ENCODE measurements at places on chromosomes 16 and 17.

GRCh38 chr16:87132361-87133014 lies 184.7 kb downstream of the C16orf95 start:
- no peak for DNase-seq

DNA sequence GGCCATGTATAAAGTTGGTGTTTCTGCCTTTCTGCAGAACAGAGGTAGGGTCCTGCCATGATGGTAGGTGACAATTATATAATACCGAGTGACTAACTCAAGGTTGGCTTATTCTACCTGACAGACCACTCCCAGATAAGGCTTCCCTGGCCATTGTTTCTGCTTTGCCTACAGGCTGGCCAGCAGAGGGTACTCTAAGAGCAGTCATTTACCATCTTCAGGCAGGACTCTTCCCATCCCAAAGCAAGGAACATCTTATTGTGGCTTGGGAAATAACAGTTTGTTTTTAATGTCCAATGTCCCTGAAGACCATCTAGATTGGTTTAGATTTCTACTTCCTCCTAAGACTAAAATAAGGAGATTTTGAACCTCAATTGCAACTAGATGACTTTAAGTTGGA lies 74.1 kb downstream of the SNX11 start:
- peak; percentile 18 for DNase-seq

GRCh38 chr16:15703029-15703736 lies 53.1 kb downstream of the NDE1 start:
- DNase-seq, result no peak

GRCh38 chr16:53848277-53848942 lies 144.5 kb downstream of the FTO start:
- no peak for DNase-seq

DNA sequence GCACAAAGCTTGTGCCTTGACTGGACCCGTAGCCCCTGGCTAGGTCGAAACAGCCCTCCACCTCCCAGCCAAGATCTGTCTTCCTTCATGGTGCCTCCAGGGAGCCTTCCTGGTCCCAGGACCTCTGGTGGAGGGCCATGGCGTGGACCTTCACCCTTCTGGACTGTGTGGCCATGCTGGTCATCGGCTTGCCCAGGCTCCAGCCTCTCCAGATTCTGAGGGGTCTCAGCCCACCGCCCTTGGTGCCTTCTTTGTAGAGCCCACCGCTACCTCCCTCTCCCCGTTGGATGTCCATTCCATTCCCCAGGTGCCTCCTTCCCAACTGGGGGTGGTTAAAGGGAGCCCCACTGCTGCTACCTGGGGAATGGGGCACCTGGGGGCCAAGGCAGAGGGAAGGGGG lies 3.5 kb downstream of the CTRL start:
- DNase-seq, result no peak

DNA sequence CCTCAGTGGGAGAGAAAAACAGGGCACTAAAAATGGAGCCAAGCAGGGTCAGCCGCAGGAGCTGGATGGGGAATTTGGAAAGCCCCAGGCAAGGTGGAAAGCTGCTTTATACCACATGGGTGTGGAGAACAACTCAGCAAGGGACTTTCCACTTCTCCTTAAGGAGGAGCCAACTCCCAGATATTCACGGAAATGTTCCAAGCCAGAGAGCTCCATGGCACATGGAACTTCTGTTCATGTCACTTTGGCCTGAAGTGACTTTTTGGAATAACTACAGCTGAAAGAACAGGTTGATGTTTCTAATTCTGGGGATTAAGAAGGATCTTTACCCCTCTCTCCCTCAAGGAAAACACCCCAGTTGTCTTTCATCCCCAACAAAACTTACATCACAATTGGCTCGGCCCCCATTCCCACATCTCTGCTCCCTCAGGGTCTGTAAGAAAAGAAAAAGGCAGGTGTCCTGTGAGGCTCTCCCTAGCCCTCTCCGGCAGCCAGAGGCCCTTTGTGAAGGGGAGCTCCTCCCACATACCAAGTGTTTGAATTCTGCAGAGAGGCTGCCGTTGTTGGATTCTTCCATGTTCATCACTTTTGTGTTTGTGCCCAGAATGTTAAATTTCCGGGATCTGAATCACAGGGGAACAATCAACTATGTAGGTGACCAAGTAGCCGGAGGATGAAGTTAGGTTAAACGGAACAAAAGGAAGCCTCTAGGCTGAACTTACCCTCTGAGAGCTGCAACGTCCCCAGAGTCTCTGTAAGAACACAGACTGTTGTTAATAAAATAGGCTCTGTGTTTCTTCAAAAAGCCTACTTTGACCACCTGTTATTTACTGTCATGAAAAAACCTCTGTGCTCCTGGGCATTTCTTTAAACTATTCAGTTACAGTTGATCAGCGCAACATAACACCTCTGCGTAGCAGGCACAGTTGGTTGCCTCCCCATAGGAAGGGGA lies 41.0 kb downstream of the STAT5A start:
- DNase-seq, result no peak

- no peak for DNase-seq
Measured at GRCh38 chr16:2198283-2198682, 1.9 kb upstream of the CASKIN1 start.

- no peak for DNase-seq
Measured at GRCh38 chr16:27429981-27430441, 28.0 kb downstream of the IL21R start.

DNA sequence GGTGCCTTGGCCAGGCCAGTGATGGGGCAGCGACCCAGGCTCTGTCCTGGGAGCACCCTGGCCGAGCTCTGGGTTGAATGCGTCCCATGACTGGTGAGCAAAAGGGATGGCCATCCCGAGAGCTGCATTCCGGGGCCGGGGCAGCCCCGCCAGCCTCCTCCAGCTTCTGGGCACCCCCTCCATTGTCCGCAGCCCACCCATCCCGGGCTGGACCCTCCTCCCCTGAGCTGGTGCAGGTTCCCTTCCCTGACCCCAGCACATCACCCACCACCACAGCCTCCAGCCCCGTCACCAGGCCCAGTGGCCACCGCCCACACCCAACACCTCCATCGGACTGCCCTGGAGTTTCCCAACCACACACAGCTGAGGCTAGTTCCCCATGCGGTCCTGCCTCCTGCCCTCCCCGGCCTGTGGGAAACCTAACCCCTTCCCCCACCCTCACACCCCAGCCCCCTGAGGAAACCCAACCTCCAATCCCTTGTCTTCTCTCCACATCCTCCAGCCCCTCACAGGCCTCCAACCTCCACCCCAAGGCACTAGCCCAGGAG lies 16.2 kb upstream of the PVALEF start:
- no peak for DNase-seq

GRCh38 chr17:43314611-43315011 lies 80.8 kb upstream of the RNU2-1 start:
- DNase-seq, result peak; percentile 49

- DNase-seq, result peak; percentile 67
Measured at GRCh38 chr17:48724251-48725003, 1.4 kb downstream of the PRAC2 start.

DNA sequence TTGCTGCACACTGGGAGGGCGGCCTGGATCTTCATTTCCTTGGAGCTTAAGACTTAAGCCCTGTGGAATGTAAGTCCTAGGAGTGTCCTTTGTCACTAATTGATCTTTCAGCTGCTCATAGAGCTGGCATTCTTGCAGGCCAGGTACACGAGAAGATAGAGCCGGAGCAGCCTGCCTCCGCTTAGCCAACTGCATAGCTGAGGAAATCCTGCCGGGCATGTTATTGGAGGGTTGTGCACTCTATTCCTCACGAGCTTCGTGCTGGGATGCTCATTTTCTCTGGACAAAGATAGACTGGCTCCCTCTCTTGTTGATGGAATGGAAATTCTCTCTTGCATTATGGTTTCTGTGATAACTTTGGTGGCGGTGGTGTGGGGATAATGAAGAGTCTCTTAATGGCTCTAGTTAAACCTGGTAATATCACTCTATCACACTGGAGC lies 76.9 kb downstream of the RPA1 start:
- no peak for DNase-seq

GRCh38 chr17:77087650-77088454 lies 52.9 kb upstream of the SEC14L1 start:
- no peak for DNase-seq

GRCh38 chr16:86063760-86064405 lies 164.9 kb downstream of the IRF8 start:
- DNase-seq, result no peak

GRCh38 chr16:69351309-69352027 lies at the start of gene TMED6:
TMED6 (minus strand) TSS chr16:69351786; CDS start chr16:69351753, 33 bp downstream.
- no peak for DNase-seq

GRCh38 chr16:71792176-71792575 lies 16.5 kb downstream of the AP1G1 start:
- DNase-seq, result no peak

GRCh38 chr17:38449364-38449763 lies 21.1 kb downstream of the ARHGAP23 start:
- no peak for DNase-seq

- DNase-seq, result peak; percentile 83
Measured at GRCh38 chr17:48131216-48131824, 23.8 kb downstream of the SNX11 start.

GRCh38 chr16:30535106-30535776 lies 583 bp upstream of the ZNF747 start:
- DNase-seq, result no peak

DNA sequence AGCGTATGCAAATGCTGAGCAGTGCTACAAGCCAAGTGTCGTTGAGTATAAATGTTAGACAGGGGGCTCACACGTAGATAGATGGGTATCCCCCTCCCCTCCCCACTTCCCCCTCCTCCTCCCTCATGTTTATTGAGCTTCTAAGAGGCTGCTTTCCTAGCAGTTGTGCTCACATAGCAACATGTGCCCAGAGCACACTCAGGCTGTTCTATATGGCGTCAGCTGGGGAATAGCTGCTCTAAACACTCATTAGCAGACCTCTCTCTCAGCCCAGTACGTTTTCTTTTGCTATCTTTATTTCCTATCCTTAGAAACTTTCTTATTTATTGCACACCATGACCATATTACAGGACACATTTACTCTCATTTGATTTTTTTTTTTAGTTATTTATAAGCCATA lies 1.8 kb downstream of the KCNJ2 start:
- DNase-seq, result no peak

- no peak for DNase-seq
Measured at GRCh38 chr16:19005561-19006445, 22.1 kb downstream of the TMC7 start.

GRCh38 chr16:77977339-77977738 lies 45.0 kb upstream of the CLEC3A start:
- no peak for DNase-seq

- DNase-seq, result peak; percentile 31
Measured at GRCh38 chr17:59315866-59316265, 15.6 kb upstream of the YPEL2 start.

- peak; percentile 70 for DNase-seq
Measured at GRCh38 chr16:6600167-6600566, 732.5 kb upstream of the RBFOX1 start.

- DNase-seq, result peak; percentile 38
Measured at GRCh38 chr17:60577147-60577915, 22.7 kb upstream of the PPM1D start.

DNA sequence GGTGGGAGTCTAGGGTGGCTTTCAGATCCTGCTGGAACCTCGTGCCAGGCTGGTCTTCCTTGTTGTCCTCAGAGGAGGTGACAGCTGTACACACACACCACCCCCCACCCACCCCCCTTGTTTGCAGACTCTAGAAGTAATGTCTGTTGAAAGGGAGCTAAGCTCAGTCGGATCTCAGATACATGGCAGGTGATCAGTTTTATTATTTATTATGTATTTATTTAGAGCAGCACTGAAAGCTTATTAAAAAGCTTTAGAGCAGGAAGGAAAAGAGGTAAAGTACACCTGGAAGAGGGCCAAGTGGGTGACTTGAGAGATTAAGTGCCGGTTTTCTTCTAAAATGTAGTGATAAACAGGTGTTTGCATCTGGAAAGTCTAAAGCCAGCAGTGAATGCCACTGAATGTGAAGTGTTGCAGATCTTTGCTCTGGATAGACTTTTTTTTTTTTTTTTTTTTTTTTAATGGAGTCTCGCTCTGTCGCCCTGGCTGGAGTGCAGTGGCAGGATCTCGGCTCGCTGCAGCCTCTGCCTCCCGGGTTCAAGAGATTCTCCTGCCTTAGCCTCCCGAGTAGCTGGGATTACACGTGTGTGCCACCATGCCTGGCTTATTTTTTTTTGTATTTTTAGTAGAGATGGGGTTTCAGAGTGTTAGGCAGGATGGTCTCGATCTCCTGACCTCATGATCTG lies 40.2 kb downstream of the FOXK2 start:
- no peak for DNase-seq

DNA sequence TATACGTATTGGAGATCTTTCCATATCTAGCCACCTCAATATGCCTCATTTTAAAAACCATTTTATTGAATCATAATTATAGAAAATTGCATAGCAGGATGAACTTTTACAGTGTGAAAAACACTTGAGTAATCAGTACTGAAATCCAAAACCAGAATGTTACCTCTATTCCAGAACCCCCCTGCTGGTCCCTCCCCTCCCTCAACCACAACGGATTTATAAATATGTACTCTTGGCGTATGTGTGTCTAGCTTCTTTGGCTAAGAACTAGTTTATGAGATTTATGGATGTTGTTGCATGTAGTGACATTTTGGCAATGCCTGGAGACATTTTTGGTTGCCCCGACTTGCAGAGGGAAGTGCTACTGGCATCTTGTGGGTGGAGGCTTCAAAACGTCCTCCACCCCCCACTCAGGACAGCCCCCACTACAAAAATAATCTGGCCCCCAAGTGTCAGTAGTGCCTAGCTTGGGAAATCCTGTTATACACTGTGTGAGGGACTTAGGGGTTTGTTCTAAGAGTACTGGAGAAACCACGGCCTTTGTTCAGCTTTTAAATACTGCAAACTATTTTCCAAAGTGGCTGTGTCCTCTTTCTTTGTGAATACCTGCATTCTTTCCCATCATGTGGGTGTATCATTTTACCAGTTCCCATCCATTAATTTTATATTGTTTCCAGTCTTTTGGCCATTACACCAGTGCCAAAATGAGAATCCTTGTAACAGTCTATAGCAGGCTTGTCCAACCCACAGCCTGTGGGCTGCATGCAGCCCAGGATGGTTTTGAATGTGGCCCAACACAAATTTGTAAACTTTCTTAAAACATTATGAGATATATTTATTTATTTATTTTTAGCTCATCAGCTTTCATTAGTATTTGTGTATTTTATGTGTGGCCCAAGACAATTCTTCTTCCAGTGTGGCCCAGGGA lies 23.7 kb downstream of the ITPRIPL2 start:
- DNase-seq, result no peak

GRCh38 chr16:66923247-66923731 lies 2.0 kb downstream of the RRAD start:
- DNase-seq, result no peak

DNA sequence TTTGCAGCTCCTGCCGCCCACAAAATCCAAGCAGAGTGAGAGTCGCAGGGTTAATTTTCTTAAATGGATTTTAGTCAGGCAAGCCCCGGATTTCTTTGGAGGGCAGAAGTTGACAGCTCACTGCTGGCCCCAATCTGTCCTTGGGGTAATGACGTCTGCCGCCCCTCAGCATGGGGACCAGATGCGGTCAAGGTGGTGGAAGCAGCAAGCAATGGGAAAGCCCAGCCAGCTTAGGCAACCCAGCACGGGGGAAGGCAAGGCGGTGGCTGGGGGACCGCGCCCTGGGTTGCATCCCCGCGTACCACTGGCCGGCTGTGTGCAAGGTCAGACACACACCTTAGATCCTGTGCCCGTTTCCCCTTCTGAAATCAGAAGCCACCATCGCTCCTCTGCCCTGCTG lies 321.7 kb downstream of the C16orf95 start:
- no peak for DNase-seq
